Left renal pelvis (tissue), 4 donors: ENCODE measurements at places on chromosomes 1 and 21. TPM values are rescaled to one million over a fixed set of nuclear protein-coding genes. Genes with fewer than 3 reads are reported as not detected.

DNA sequence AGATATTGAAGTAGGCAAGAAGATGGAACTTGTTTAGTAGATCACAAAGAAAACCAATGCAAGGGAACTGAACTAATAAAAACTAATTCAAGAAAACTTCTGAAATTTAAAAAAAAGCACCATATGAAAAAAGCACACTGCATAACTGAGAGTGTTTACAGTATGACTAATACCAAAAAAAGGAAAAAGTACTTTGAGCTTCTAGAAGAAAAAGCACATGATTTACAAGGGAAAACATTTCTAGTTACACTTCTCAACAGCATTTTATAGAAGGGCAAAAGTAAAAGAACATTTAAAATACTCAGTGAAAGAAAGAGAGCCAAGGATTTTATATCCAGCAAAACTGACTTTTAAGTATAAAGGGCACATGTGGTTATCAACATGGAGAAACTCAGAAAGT lies 233.6 kb downstream of the RPS6KC1 start:
- DNase-seq, result no peak

DNA sequence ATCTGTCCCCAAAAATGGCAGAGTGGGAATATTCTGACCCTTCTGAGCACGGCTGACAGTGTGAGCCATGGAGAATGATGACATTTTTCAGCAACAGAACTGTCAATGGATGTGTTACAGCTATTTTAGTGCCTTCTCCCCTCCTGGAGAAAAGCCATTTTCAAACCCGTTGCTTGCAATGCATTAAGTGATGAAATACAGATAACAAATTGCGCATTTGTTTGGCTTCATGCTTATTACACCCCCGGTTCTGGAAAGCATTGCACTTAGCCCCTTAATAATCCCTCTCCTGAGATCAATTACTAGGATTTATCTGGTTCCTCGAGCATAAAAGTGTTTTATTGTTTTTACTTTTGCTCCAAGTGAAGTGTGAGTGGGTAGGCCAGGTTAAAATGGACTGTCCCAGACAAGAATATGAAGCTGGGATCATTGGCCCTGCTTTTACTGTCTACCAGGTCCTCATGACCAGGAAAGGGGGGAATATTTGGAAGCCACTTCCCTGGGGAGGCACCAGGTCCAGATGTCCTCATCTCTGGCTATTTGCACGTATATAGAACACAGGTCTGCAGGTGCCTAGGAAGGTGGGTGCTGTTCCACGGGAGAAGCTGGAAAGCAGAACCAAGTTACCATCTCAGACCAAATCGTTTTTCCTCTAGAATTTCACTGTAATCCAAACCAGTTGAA lies 37.5 kb upstream of the HHAT start:
- DNase-seq, result no peak

DNA sequence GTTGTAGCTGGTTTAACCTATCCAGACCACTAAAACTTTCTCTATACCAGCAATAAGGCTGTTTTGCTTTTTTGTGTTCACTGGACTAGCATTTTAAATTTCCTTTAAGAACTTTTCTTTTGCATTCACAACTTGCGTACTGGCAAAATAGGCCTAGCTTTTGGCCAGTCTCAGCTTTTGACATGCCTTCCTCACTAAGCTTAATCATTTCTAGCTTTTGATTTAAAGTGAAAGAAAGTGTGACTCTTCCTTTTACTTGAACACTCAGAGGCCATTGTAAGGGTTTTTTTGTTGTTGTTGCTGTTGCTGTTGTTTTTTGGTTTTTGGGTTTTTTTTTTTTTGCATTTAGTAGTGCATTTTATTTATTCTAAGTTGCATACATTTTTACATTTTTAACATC lies 15.2 kb downstream of the RPAP2 start:
- DNase-seq, result no peak

DNA sequence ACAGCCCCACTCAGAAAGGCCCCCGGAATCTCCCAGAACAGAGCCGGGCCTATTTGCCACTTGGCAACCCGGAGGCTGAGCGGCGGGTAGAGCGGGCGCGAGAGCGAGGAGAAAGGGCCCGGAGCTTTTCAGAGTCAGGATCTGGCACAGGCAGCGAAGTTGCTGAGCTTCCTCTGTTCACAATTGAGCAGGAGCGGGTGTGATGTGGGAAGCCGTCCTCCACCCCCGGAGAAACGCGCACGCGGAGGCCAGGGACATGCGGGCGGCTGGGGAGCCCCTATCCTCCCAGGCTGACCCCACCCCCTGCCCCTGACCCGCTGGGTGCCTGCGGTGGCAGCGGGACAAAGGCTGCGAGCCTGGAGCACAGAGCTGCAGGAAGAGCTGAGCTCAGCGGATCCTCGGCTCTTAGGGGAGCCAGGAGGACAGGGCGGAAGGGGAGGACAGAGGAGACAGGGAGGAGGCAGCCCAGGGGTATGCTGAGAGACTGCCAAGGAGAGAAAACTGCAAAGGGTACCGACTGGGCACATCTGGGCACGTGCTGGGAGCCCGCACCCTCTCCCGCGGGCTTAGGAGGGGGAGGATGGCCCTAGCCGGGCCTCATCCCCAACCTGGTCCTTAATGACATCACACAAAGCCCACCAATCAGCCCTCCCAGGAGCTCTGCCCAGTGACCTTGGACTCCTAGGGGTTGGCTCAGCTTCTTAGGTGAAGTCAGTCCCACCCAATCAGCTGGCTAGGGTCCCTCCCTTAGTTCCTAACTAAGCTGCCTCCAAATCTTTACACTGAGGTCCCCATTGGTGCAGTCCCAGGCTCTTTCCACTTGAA lies 9.3 kb downstream of the KIF21B start:
- DNase-seq, result no peak

- no peak for DNase-seq
These were observed 287.7 kb downstream of the HHAT start for GRCh38 chr1:210616356-210616755.

DNA sequence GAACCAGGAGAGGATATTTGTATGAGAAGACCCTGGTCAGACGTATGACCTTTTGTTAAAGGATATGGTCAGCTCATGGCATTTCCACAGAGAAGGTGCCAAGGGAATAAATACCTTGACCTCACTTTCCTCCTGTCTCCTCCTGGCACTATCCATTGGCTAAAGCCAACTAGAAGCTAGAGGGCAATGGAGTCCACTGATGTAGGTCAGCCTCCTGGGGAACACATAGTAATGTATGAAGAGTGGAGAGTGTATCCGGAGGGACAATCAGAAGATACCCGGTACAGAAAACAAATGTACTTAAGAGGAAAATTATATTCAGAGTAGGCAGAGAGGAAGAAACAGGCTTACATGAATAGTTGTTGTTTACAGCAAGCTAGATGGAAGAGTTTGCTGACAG lies 698 bp upstream of the NTMT2 start:
- no peak for DNase-seq

DNA sequence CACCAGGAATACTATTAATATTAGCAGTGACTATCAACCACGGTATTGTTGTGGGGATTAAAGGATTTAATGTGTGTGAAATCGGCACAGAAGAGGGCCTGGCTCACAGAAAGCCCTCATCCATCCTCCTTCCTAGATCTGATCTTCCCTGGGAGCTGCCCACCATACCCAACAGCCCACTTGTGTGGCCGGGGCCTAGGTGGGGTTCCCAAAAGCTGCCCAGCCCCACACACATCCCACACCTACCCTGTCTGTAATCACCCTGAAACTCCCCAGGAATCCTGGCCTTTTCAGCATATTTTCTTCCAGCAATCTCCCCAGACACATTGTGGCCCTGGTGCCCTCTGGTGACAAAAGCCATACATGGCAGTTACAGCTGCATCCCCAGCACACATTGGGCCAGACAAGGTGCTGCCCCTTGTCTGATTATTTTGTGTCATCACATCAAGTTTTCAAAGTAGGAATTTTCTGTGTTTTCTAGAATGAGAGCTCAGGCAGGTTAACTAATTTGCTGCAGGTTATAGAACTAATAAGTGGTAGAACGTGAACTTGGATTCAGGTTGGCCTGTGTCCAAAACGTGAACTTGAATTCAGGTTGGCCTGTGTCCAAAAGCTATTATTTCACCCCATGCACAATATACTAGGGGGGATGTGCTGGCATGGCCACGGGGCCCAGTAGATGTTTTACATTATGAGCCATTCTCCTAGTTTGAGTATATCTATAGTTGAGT lies 5.3 kb upstream of the SLC6A9 start:
- DNase-seq, result no peak

DNA sequence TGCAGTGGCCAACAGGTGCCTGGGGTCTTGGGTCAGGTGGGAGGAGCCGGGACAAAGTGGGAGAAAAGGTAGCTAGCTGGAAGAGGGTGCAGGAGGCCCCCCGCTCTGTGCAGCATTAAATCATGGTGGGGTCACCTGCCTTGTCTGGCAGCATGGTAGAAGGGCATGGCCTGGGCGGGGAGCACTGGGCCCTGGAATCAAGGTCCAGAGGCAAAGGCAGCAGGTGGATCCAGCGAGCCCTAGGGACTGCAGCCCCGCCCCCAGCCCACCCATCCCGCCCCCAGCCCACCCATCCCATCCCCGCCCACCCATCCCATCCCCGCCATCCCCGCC lies 16.7 kb upstream of the TTLL10 start:
- no peak for DNase-seq

- DNase-seq, result no peak
These were observed 272.9 kb upstream of the C1orf174 start for GRCh38 chr1:4172644-4173599.

DNA sequence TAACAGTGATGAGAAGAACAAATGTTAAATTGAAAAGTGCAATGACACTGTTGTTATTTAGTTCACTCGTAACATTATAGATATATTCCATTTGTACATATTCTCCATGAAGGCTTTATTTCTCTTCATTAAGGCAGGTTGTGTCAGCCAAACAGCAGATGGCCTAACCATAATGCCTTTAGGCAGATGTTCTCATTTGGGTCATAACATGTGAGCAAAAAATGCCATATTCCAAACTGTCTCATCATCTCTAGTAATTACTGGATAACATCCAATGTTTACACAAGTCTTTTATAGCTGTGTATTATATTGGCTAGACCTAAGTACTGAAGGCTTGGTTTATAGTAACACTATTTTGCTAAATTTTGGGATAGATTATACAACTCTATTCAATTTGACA lies 87.2 kb upstream of the CHODL start:
- DNase-seq, result no peak

GRCh38 chr1:205434738-205435137 lies 12.9 kb upstream of the LEMD1 start:
- DNase-seq, result no peak

GRCh38 chr1:70840260-70840953 lies 207.2 kb downstream of the PTGER3 start:
- no peak for DNase-seq

GRCh38 chr1:49234988-49235387 lies 458.3 kb upstream of the BEND5 start:
- DNase-seq, result no peak

GRCh38 chr1:192633533-192634253 lies 2.3 kb upstream of the RGS13 start:
- no peak for DNase-seq

DNA sequence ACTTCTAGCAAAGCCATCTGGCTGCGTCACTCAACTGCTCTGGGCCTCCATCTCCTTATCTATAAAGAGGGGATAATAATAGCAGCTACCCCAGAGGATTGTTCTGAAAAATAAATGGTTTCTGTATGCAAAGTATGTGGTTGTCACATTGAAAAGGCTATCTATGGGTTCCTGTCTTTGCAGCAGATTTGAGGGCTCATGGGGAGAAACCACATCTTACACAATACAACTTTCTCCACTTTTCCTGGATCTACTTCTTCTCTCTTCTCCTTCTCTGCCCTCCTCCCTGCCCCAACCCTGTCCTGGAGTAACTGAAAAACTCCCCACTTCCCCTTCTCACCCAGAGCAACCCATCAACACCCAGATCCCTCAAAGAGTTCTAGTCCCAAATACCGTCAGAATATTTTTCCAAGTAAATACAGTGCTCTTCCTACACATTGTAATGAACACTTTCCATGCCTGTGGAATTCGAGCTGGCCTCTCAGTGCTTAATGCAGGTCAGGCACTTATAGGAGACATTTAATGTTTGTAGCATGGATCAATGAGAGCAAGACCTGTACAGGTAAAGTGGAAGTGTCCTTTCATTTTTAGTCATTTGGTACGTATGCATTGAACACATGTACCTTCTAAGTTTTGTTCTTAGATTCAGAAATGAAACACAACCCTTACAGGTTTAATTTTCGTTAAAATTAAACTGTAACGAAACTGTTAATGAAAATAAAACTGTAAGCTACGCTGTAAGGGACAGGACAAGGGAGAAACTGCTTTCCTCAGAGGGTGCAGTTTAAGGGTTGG lies 131.9 kb downstream of the AK5 start:
- DNase-seq, result no peak

DNA sequence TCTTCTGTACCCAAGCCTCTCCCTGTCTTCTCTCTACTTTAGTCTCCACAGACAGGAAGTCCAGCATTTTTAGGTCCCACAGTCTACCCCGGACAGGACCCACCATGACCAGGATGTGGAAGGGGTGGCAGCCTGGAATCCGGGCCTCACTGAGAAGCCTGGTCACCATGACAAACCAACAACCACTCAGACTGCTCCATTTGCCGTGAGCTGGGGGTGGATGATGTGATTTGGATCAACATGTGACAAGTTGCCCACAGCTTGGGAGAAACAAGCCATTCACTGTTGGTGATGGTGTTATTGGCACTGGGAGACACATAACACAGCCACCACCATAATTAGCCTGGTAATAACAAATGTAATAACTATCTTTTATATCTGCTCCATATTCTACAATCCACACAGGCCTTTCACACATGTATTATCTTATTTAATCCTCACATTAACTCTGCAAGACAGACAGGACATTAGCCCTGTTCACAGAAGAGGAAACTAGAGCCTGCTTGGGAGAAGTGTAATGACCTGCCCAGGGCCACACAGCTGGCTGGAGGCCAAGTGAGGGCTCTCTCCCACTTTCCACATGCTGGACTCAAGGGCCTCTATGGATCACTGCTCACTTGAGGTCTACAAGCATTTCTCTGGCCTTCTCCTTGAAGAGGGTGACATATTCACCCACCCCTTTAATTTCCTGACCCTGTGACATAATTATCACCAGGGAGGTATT lies 22.9 kb downstream of the MEF2D start:
- no peak for DNase-seq

DNA sequence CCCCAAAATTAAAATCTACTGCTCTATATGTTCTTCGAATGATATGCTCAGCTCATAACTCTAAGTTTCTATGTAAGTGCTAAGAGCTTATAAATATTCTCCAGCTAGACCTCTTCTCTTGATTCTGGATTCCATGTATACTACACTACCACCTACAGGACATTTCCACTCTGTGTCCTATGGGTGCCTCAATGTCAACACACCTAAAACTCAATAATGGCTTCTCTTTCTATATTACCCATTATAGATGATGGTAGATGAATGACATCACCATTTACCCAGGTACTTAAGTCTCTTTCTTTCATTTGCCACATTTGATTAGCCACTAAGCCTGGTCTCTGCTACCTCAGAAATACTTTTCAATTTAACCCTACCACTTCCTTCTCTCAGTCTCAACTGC lies 41.3 kb downstream of the TBX19 start:
- DNase-seq, result no peak

The HUNK gene
- polyA plus RNA-seq, result 16.3 TPM

The TDRD5 gene
- polyA plus RNA-seq, result 0.40 TPM

The LIN28A gene
- 0.06 TPM for polyA plus RNA-seq

The ZBTB21 gene
- polyA plus RNA-seq, result 11.6 TPM
